Non-pigmented ciliary epithelial cell (primary cell): ENCODE measurements at places on chromosomes 1 and 21.

GRCh38 chr1:5830771-5831599 is 161.2 kb downstream of the NPHP4 start:
- DNase-seq, result no peak

- DNase-seq, result no peak
Observed at GRCh38 chr1:1003618-1004419, 3.9 kb upstream of the HES4 start.

DNA sequence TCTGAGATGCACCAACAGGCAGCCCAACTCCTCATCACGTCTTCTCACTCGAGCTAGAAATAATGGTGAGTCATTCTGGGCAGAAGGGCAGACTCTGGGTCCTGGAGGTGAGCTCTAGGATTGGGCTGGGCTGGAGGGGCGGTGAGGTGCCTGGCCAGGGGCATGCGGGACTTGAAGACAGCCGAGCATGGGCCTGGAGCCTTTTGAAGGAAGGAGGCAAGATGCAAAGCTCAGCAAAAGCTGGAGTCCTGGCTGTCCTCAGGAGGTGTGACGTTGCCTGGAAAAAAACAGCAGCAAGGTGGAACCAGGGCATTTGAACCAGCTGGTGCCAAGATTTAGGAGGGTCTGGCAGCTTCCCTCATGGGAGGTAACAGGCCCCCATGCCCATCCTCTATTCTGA is 712 bp downstream of the KCNA2 start:
- DNase-seq, result no peak

DNA sequence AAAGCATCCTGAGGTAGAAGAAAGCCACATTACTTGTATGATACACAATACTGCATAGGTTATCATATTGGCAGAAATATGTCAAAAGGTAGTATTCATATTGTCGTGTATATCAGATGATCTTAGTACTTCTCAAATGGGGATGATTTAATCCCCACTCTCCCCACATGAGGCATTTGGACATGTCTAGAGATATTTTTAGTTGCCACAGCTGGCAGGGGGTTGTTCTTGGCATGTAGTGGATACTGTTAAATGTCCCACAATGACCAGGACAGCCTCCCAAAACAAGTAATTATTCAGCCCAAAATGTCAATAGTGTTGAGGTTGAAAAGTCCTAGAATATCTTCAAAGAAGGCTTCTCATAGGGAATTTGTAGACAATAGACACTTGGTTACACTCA is 162.8 kb downstream of the NEGR1 start:
- DNase-seq, result no peak

GRCh38 chr1:10146391-10146790 is 64.0 kb upstream of the KIF1B start:
- no peak for DNase-seq

DNA sequence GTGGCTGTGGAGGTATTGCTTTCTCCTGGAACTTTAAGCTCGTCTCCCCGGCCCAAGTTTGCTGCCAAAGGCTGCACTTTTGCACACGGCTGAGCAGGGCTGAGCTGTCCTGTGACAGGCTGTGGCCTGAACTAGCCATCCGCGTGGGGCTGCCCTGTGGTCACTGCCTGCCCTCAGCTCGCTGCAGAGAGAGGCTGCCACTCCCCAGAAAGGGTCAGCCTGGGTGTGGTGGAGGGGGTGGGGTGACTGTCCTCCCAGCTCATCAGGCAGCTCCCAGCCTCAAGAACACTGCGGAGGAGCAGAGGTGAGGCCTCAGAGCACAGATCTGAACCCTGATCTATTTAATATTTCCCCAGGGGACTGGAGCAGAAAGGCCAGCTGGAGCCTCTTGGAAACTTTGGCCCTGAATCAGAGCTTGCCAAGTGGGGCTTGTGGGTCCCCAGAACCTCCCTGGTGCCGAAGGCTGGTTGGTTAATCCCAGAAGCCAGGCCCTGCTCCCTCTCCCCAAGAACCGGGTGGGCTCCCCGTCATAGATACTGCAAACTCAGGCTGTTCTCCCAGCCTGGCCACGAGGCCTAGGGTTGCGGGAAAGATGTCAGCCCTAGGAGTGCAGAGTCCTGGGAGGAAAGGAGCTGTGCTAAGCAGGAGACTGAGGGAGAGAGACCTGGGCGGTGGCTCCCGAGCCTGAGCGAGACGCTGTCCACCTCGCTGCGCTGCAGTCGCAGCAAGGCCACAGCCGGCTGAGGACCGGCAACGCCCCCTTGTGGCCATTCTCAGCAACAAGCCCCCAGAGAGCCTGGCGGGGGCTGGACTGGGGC is 125.1 kb upstream of the IPO9 start:
- no peak for DNase-seq

DNA sequence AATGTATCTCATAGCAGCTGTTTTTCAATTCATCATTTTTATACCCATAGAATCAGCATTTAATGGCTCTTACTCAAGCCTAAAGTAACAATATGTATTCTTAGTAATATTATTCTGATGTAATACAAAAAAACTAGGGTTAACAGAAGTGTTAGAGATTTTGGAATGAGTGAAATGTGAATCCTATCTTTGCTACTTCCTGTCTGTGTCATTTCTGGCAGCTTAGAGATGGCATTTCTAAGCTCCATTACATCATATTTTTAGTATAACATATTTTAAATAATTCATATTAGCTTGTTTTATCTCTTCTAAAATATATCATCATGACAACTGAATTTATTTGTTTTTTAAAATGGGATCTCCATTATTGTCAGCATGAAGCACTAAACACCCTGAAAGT is 90.2 kb downstream of the LRRC7 start:
- DNase-seq, result no peak

- no peak for DNase-seq
Observed at GRCh38 chr1:211537253-211537652, 41.7 kb downstream of the SLC30A1 start.

DNA sequence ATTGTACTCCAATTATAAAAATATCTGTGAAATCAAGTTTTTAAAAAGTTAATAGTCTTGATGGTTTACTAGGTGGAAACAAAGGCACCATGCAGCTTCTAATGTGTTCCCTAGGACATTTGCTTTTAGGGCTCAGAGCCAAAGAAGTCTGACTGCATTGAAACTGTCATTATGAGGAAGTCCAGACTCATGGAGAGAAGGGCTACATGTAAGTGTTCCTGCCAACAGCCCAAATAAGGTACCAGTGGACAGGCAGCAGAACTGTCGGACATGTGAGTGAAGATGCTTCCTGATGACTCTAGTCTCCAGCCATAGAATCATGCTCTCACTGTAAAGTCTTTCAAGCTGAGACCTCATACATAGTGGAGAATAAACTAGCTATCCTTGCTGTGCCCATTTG is 287.6 kb downstream of the AKT3 start:
- DNase-seq, result no peak

- peak; percentile 54 for DNase-seq
Observed at GRCh38 chr1:87794788-87795614, 466.3 kb downstream of the LMO4 start.

DNA sequence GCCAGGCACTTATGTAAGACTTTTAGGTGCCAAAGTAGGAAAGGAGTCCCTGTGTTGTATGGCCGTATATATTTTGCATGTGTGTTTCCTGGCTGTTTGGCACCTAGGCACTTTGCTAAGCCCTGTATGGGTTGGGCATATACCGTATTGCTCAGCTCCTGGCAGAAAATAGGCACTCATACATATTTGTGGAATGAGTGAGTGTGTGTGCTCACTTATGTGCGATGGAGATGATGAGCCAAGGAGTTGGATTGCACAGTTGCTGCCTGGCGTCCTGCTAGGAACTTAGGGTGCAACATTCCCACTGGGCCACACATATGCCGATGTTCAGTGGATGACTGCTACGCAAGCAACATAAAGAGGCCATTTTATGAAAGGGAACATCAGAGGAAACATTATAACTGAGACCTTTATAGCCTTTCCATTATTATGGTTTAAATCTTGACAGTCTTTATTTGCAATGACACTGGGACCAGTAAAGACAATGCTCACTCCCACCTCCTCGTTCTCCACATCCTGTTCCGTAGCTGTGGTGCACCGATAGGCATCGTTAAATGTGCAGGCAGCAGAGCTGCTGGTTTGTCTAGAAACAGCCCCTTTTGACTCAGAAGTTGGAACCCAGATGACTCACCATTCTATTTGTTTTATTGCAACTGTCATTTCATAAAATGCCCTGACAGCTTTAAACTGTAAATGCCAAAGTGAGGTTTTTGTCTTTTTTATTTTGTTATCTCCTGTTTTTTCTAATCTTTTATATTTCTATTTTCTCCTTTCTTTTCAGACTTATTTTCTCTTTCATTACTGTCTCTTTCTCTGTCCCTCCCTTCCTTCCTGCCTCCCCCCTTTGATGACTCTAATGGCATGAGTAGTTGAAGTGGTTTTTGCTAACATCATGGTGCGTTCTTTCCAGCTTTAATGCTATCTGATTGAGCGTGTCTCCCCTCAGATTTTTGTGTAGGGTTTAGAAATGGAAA is 36.1 kb downstream of the PEX14 start:
- DNase-seq, result peak; percentile 68

GRCh38 chr1:185694081-185694480 is 40.1 kb upstream of the HMCN1 start:
- DNase-seq, result no peak

DNA sequence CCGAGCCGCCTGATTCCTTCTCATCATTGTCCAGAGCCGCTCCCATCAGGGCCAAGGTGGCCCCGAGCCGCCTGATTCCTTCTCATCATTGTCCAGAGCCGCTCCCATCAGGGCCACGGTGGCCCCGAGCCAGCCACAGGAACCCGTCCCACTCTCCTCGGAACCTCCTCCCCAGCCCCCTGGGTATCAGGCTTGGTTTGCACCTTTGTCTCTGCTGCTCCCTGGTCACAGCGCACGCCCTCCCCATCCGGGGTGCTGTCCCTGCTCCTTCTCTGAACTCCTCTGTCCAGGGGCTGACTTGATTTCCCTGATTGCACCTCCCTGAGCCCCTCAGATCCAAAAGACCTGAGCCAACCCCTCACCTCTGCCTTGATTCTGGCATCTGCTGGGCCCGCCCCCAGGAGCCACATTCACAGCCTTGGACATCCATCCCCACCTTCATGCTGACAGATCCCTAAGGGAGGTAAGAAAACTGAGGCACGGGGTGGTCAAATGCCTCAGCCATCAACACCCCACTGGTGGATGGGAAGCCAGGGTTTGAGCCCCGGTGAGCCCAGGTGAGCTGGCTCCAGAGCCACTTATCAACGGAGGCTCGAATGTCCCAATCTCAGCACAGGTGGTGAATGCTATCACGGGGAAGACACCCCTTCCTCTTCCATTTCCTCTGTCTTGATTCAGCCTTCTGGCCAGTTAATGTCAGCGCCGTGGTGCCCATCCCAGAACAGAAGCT is 25.6 kb upstream of the COL18A1 start:
- no peak for DNase-seq

DNA sequence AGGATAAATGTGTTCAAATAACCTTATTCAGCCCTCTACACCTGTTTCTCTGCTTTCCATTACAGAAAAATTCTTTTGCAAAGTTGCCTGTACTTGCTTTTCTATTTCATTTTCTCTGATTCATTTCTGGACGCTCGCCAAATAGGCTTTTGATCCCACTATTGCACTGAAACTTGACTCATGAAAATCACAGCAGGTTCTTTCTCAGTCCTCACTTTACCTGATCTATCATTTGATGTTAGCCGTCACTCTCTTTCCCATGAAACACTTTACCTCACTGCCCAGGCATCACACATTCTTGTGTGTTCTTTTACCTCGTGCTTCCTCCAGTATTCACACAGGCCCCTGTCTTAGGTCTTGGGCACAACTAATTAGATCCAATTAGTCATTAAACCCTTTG is 26.2 kb downstream of the HSPA13 start:
- DNase-seq, result no peak

DNA sequence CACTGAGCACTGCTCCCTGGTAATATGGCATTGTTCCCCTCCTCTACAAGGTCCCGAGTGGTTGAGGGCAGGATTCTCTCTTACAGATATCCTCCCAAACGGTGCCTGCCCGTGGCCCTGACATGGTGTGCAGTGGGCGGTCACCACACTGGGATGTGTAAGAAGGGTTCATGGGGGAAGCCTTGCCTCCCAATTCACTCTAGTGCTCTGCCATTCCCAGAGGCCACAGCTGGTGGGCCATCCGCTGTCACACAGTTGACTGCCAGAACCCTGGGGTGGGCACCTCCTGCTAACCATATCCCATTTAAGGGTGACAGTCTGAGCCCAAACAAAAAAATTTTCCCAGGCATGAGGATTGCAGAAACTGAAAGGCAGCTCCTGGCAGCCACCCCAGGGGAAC is 9.1 kb downstream of the GJA5 start:
- DNase-seq, result no peak

GRCh38 chr21:32456497-32456918 is 44.0 kb downstream of the EVA1C start:
- DNase-seq, result no peak
